Choroid plexus epithelial cell (primary cell): ENCODE measurements at places on chromosomes 2 and 18.
A peak's percentile ranks its signal among the peaks of the same experiment; 100 is the strongest.

- DNase-seq: no peak
These were observed 53.8 kb downstream of the CTIF start for GRCh38 chr18:48592540-48593171.

DNA sequence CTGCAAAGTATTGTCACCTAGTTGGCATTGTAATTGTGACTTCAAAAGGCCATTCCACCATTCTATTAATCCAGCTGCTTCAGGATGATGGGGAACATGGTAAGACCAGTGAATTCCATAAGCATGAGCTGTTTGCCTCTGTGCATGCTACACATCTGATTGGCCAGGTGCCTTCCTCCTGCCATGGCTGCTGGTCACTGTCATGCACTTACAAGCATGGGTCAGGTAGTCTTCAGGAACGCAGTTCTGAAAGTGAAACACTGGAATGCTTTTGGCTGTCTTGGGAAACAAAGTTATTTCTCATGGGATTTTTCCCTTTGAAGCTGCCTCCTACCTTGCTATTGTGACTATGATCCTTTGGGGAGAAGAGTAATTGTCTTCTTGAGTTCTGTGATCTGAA, 267.6 kb downstream of the GBX2 start:
- DNase-seq: peak; percentile 28

DNA sequence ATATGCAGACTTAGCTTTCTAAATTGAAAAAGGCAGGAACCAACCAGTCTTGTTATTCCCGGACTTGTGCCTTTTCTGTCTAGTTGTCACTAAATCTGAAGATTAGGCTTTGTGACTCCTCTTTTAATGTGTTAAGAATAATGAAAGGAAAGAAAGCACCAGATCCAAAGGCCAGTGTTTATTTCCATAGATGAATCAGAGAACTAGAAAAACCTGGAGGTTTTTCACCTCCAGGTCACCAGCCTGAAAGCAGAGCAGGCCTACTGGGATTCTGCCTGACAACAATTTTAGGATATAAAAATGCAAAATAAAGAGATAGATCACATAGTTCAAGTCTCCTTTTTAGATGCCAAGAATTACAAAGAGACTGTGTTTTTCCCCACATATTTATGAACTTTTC, 160.4 kb downstream of the GULP1 start:
- DNase-seq: peak; percentile 22

DNA sequence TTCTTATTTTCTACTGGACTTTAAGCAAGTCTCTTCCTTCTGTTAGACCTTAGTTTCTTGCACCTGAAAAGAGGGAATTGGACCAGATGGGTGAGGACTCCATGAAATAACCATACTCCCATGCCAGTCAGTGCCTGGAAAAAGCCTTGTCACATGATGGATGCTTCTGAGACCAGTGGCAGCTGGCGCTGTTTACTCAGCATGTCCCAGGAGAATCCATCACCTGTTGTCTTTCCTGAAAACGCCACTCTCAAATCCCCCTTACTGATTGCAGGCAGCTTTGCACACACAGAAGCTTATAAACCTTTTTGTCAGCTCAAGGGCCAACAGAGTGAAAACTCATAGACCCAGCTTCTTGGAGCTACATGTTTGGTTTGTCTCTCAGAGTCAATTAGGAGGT, 117.6 kb downstream of the POLE4 start:
- no peak for DNase-seq

DNA sequence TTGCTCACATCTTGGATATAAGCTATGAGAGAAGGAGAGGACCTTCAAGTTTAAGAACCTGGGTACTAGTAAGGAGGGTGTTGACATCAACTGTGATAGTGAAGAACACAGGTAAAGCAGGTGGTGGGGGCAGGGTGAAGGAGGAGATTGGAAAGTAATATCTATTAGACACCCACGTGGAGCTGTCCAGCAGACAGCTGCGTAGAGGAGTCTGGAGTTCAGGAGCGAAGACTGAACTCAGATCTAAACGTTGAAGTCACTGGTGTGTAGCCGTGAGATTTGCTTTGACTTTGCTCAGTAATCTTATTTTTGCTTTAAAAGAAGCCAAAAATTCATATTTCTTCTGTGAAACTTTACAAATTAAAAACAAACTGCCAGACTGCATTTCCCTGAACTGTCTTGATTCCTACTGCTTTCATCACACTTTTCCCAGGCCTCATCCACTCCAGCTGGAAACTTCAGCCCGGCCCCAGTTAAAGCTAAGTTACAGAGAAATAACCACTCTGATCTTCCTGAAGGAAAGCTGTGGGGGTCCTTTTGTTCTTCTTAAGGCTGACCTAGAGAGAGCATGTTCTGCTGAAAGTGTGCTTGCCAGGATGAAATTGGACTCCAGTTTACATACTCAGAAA, 533.3 kb downstream of the CNTNAP5 start:
- no peak for DNase-seq

DNA sequence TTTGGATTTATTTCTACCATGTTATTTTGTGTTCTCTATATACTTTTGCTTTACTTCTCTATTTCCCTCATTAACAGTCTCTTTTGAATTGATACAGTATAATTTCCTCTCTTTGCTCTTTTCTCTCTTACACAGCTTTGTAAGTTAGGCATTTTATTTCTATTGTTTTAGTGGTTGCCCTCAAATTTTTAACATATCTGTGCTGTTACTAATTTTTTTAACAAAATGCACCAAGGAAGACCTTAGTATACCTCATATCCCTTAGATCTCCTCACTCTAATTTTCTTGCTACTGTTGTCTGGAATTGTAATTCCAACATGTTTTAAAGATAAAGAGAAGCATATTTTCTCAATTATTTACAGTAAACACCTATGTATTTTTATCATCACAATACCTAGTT, 416.8 kb upstream of the SLC14A2 start:
- DNase-seq: no peak

- no peak for DNase-seq
These were observed 40.3 kb downstream of the TNFRSF11A start for GRCh38 chr18:62365420-62365819.

DNA sequence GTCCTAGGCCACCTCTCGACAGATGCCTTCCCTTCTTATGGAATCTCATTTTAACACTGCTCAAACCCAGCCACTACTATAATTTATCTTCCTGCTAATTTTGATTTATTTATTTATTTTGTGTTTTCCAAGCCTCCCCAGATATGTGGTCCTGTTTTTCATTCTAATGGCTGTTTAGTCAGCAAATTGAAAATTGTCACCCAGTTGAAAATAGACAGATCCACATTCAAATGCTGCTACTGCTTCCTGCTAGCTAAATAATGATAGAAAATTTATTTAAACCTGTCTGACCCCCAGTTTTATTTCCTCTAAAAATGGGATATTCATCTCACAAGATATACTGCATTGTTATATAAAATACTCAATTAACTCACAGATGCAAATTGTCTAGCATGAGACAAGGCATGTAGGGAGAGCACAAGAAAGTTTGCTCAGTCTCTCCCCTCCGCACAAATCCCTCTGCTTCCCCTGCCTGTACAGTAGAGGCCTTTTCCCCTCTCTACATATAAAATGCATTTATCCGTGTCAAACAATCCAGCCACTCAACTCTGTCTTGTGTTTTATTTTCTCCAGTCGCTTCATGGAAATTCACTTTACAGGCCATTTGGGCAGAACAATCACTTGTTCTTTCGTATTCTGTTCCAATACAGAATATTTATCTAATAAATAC, 389.9 kb downstream of the SOX11 start:
- DNase-seq: no peak
